ENCODE measurements at places on chromosomes 13 and 19. TPM values are rescaled to one million over a fixed set of nuclear protein-coding genes. Genes with fewer than 3 reads are reported as not detected.

- no peak for DNase-seq
These were observed 13.5 kb upstream of the ESD start for GRCh38 chr13:46810440-46810839.

- DNase-seq = no peak
These were observed 69.5 kb upstream of the TDRD3 start for GRCh38 chr13:60327511-60327910.

- DNase-seq = no peak
These were observed 76.1 kb downstream of the KL start for GRCh38 chr13:33092073-33092987.

GRCh38 chr19:32195706-32196610 lies 149.5 kb upstream of the ZNF507 start:
- no peak for DNase-seq

DNA sequence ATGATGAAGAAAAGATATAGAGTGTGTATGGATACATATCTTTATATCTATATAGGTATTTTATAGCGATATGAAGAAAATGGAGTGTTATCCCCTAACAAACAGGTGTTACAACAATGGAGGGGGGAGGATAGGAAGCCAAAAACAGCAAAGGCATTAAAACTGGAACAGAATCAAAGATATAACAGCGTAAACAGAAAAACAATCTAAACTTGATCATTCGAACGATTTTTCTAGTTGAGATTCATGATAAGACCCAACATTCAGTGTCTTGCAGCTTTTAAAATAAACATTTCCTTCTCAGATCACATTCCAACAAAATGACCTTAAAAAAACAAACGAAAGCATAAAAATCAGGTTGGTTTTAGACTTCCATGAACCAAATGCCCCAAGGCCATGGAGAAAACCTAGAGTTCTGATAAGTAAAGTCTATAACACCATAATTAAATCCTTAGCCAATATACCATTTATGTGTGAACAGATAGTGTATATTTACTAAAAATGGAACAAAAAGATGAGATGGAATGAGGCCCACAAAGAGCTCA lies 55.7 kb downstream of the CAB39L start:
- DNase-seq = no peak

The CEACAM7 gene
- not detected for polyA plus RNA-seq

The CYP4F2 gene
- polyA plus RNA-seq = not detected

The ZNF540 gene
- polyA plus RNA-seq = 0.65 TPM

The APC2 gene
- 0.07 TPM for polyA plus RNA-seq

The DCT gene
- polyA plus RNA-seq = not detected

The BST2 gene
- polyA plus RNA-seq = 6.4 TPM

The GYS1 gene
- polyA plus RNA-seq = 49.7 TPM

The MAMSTR gene
- polyA plus RNA-seq = 0.86 TPM

Measured in BJ (cell line).